Stimulated activated CD4-positive, alpha-beta T cell treated with anti-CD3 and anti-CD28 coated beads, Interleukin-2, amount 100 ng/mL, for 24 hours (primary cell): ENCODE measurements at places on chromosomes 12 and 14.

- no peak for DNase-seq
Measured at GRCh38 chr12:31560516-31560915, 30.4 kb downstream of the DENND5B start.

DNA sequence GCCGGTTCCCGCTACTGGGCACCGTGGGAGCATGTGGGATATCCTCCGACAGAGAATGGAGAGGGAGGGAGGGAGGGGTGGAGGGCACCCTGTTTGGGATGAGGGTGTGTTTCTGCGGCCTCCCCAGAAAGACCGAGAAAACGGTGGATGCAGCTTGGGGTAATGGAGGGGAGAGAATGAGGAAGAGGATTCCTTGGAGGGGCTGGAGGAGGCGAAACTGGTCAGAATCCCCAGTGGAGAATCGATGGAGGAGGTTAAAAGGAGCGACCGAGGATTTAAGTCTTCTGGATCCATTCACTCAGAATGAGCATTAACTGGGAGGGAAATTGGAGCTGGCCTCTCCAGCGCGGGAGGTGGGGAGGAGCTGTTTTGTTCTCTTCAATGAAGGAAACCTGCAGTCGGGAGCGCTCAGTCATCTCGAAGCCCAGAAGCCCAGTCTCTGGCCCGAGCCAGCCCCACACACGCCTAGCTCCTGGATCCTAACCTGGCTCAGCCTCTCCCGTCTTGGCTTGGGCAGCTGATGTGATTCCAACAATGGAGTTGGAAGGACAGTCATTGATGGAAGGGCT lies 581 bp downstream of the ARG2 start:
- peak; percentile 14 for DNase-seq

- no peak for DNase-seq
Measured at GRCh38 chr12:12823300-12823699, 10.2 kb downstream of the DDX47 start.

DNA sequence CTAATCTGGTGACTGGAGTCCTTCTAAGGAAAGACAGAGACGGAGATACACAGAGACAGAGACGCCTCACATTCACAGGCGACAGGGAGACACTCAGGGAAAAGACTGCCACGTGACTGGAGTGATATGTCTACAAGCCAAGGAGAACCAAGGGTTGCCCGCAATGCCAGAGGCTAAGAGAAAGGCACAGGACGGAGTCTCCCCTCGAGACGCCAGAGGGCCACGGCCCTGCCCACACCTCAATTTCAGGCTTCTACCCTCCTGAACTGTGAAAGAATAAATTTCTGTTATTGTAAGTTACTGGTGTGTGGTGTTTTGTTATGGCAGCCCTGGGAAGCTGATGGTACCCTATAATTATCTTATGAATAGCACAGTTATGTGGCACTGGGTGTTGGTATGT lies 11.6 kb upstream of the RAN start:
- no peak for DNase-seq

DNA sequence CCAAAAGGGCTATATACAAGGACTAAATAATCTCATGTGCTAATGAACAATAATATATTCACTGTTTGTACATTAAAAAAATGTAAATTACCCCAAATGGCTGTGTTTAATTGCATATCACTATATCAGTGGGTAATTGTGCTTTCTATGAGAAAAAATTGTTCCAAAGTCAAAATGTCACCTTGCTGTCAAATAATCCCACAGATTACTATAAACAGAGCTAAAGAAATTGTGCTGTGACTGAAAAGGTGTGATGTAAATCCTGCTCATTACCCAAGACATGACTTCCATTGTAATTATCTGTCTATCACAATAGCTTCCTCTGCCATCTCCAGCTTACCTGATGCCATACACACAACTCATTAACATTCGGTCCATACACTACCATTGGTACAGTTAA lies 70.3 kb downstream of the ATP23 start:
- DNase-seq = no peak

DNA sequence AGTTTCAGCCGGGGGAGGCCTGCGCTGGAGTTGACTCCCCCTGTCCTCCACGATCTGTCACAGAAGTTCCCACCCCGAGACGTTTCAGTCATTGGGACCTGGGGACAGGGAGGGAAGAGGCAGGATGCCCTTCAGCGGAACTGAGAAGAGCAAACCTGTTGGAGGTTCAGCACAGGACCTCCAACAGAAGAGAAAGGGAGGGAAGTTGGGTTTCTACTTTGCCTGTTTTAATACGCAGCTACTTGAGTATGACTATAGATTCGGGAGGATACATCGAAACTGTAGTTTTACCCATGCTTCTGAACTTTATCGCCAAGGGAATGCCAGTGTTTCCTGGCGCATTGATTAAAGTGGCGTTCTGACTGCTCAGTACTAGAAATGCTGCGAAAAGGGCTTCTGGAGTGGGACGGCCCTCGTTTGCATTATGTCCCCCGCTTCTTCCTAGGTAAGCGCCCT lies 2.3 kb upstream of the DUSP6 start:
- DNase-seq = no peak
